ENCODE measurements at places on chromosomes 11 and 22.

- DNase-seq: no peak
These were observed 1.1 kb upstream of the RAC2 start for GRCh38 chr22:37244922-37245722.

DNA sequence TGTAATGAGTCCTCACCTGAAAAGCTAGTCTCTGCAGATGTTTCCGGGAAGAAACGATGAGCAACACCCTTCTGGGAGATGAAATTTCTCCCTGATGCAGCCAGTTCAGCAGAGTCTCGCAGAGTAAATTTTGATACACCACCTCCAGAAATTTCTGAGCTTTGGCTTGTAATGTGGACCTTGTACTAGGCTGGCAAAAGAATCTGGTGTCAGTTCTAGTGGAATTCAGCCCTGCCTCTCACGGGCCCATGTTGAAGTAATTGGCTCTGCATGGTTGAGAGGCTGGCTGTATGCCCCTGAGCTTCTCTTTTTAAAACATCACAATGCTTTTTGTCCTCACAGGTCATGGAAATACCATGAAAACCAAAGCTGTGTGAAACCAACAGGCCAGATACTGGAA is at the start of gene GLYAT:
Gene GLYAT, minus strand, starts transcription at position 125 of the 400 bp plus-strand sequence. CDS start 7,447 bp downstream, outside the sequence.
- DNase-seq: no peak

DNA sequence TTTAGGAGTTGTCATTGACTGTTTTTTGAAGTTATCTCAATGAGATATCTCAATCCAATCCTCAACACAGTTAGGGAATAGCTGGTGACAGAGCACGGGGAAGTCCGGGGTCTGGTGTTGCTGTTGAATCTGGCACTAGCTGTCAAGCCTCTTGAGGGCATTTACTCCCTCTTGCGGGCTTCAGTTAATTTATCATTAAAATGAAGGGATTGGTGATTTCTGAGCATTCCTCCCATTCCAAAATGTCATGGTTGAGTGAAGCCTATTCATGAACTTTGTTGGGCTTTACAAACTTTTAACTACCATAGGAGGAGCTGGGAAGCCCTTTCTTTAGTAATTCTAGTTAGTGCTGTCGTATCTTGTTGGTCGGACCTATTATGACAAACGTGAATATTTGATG is 40.2 kb downstream of the UVRAG start:
- DNase-seq: no peak

GRCh38 chr22:49468487-49469198 is 359.0 kb downstream of the BRD1 start:
- DNase-seq: no peak

DNA sequence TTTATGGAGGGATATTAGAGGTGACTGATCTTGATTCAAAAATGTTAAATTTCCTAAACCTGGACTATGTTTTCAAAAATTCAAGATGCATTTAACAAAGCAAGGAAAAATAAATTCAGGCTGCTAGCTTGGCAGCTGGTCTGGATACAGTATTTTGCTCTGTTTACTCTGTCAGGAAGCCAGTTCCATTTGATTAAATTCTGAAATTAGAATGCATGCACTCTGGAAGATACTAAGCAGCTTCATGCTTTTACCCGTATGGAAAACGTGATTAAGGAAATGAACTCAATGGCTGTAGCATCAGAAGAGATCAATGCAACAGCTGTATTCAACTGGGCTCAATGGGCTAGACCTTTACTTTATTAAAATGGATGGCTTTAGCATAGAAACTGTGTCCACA is 14.2 kb downstream of the C11orf71 start:
- no peak for DNase-seq

DNA sequence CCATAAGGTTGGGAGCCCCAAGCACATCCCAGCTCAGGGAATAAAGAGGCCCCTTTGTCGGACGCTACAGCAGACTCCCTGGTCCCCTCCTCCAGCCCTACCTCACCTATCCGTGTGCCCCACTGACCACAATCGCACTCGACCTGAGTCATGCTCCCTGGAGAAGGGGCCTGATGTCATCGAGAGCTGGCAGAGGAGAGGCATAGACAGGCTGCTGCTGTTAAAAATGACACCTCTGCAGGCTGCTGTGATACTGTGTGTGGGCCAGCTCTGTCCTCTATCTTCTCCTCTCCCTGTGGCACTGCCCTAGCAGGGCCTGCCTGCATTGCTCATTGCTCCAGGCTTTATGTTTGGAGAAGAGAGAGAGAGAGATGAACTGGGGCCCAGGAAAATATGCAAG is 123.4 kb upstream of the SYT13 start:
- no peak for DNase-seq

GRCh38 chr22:48926136-48926535 is 901.5 kb downstream of the BRD1 start:
- no peak for DNase-seq

DNA sequence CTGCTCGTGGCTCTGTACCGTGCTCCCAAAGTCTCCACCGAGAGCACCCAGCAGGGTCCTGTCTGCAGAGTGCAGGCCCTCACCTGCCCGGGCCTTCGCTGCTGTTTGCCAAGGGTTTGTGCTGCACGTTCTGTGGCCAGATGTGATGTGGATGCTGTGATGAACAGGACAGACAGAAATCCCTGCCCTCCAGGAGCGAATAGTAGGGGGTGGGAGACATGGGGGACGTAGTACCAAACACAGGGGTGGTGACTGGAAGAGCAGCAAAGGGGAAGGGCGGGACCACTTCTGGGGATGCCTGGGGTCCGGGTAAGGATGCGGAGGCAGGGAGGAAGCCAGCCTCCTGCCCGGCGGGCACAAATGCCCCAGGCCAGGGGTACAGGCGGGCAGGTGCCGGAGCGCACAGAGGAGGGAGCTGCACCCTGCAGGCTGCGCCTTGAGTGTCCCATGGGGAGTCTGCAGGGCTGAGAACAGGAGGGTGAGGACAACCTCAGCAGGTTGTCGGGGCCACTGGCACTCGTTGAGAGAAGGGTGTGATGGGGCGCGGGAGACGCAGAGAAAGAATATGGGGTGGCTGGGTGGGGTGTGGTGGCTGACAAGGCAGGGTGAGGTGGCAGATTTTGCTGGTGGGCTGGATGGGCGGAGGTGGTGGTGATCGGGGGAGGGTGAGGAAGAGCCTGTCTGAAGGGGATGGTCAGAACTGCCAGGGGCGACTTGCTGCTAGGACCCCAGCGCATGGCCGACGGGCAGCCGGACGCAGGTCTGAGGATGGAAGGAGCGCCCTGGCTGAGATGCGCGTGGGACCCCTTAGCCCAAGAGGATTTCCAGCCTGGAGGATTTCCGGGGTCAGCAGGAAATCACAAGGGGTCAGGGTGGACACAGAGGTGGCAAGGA is 16.3 kb upstream of the CTSD start:
- no peak for DNase-seq

GRCh38 chr11:64102005-64102738 is 63.7 kb downstream of the MACROD1 start:
- no peak for DNase-seq

DNA sequence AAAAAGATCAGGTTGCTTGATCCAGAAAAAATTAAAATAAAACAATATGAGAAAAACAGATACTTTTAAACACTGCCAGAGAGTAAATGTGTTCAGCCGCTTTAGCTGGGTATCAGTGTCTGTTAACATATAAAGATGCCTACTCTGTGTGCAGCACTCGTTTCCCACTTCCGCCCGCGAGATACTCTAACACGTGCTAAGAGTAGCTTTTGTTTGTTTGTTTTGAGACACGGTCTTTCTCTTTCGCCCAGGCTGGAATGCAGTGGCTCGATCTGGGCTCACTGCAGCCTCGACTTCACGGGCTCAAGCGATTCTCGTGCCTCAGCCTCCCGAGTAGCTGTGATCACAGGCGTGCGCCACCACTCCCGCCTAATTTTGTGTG is 531 bp upstream of the MEN1 start:
- no peak for DNase-seq

GRCh38 chr11:129695571-129696308 is 119.9 kb upstream of the TMEM45B start:
- DNase-seq: peak; percentile 20

DNA sequence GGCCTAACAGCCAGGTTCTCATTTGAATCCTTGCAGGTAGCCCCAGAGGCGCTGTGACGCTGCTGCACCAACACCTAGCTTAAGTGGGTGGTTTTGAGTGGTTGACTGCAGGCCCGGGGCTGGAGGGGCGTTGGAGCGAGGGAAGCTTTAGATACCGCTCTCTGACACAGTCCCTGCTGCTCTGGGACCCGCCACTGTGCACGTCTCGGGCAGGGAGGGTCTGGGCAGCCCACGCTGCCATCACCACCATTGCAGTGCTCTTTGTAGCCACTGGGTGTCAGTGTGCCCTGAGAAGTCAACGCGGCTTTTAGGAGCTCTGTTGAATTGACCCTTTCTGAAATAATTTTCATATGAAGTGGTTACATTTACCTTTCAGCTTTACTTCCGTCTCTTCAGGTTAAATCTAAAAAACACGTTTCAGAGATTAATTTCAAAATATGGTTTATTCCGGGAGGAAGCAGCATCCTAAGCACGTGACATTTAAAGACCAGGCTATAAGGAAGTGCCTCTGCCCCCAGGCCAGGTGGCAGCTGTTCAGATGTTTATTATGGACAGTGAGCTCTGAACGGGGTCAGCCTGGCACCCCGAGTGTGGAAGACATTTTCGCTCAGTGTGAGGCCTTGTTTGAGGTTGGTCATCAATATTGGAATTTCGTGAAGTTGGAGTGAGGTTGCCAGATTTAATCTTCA is 30.9 kb upstream of the PARVB start:
- DNase-seq: peak; percentile 62

GRCh38 chr22:19656541-19657251 is 57.6 kb upstream of the SEPTIN5 start:
- no peak for DNase-seq

GRCh38 chr11:61874377-61874809 is 17.0 kb downstream of the FADS3 start:
- DNase-seq: no peak

GRCh38 chr11:76236092-76236999 is 30.0 kb upstream of the WNT11 start:
- DNase-seq: peak; percentile 48

DNA sequence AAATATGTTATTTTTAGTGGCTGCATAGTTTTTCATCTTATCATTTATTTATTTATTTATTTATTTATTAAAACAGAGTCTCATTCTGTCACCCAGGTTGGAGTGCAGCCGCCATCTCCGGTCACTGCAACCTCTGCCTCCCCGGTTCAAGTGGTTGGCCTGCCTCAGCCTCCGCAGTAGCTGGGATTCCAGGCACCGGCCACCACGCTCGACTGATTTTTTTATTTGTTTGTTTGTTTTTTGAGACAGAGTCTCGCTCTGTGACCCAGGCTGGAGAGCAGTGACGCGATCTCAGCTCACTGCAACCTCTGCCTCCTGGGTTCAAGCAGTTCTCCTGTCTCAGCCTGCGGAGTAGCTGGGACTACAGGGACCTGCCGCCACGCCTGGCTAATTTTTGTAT is 262.9 kb upstream of the DDI1 start:
- no peak for DNase-seq

DNA sequence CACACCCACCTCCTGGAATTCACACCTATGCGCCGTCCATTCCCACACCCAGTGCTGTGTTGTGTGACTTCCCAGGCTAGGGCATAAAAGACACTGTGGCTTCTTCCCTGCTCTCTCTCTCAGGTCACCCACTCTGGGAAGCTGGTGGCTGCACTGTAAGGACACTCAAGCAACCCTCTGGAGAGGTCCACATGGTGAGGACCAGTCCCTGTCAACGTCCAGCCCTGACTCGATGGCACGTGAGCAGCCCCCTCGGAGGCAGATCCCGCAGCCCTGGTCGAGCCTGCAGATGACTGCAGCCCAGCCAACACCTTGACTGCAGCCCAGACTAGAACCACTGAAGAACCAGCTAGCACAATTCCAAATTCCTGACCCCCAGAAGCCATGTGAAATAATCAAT is 16.2 kb downstream of the CBX7 start:
- DNase-seq: no peak

GRCh38 chr22:26780521-26780920 is 123.1 kb downstream of the MIAT start:
- DNase-seq: no peak

GRCh38 chr11:81071606-81072005 is 1630.8 kb upstream of the TENM4 start:
- DNase-seq: no peak

DNA sequence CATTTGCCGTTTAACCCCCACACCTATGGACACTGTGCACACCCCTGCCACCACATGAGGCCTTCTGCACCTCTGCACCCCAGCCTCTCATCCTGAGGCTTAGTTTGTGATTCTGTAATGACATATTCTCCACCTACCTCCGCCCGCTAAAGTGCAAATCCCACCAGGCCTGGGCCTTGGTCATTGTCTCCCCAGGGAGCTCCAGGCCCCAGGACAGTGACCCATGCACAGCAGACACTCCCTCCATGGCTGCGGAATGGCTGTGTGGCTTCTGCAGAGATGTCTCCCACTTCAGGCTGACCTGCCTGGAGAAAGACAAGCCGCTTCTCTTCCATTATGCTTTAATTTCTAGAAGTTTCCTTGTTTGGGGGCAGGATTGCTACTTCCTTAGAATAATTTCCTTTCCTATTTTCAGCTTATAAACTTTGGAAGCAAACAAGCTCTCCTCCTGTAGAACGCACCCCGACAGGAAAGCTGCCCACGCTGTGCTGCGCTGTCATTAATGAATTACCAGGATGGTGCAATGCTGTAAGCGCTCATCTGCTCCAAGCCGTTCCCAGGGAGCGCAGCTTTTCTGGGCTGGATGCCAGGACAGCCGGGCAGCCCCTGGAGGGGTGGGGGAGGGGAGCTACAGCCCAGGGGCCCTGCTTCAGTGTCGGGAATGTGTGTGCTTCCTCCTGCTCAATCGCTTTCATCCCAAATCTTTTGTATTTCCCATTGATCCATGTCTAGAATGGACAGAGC is 618.0 kb downstream of the BRD1 start:
- no peak for DNase-seq

GRCh38 chr11:40290171-40290631 is 1169.3 kb downstream of the LRRC4C start:
- no peak for DNase-seq

DNA sequence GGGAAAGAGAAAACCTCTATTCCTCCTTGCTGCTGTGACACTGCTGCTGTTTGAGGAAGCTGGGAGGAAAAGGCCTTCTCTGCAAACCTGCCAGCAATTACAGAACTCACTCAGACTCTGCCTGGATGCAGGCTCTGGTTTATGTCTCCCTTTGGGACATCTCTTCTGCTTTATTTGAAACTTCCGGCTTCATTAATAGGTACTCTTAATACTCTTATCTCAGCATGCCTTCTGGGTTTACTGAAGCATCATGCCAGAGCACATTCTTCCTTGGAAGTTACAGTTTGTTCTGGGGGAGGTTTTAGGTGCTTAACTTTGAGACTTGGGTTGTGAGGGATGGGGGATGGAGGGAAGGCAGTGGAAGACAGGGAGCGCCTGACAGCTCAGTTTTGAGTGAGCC is 79.9 kb downstream of the NAV2 start:
- no peak for DNase-seq
